ENCODE measurements at places on chromosomes 16 and 17. TPM values are rescaled to one million over a fixed set of nuclear protein-coding genes. Genes with fewer than 3 reads are reported as not detected.

GRCh38 chr16:19874851-19875546 is 9.6 kb downstream of the GPRC5B start:
- peak overlapping the region; percentile 6 for H3K27ac ChIP-seq
- DNase-seq, result no peak
- peaks cover 6% of the 10 kb centered on the region for H3K4me1 ChIP-seq
- no peak overlapping the region for H3K4me3 ChIP-seq
- no peaks in the 10 kb centered on the region for H3K36me3 ChIP-seq

GRCh38 chr16:50697881-50698767 is 4.7 kb downstream of the NOD2 start:
- H3K27ac ChIP-seq, result peak overlapping the region; percentile 62
- H3K4me3 ChIP-seq, result peak overlapping the region; percentile 47
- DNase-seq, result no peak
- no peaks in the 10 kb centered on the region for H3K36me3 ChIP-seq
- H3K4me1 ChIP-seq, result peaks cover 43% of the 10 kb centered on the region

GRCh38 chr16:976389-976931 is 5.1 kb upstream of the SOX8 start:
- no peak for DNase-seq
- no peak overlapping the region for H3K4me3 ChIP-seq
- no peaks in the 10 kb centered on the region for H3K36me3 ChIP-seq
- H3K27me3 ChIP-seq, result no peaks in the 10 kb centered on the region
- H3K27ac ChIP-seq, result peak overlapping the region; percentile 46
- peaks cover 8% of the 10 kb centered on the region for H3K4me1 ChIP-seq

DNA sequence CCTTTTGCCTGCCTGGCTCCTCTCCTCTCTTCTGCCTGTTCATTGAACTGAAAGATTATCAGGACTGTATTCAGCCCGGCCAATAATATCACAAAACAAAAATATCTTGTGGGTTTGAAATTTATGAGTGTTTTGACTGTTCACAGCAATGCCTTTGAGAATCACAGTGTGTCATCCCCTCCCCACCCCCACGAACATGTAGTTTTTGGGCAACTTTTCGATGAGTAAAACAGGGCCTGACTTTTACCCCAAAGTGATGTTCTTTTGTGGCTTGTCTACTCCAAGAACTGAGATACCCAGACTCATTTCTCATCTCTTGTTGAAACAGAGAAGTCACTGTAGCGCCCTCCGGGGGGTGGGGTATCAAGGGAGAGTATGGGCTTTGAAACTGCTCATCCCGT is 675.7 kb downstream of the WWOX start:
- peaks cover 4% of the 10 kb centered on the region for H3K4me1 ChIP-seq
- no peak for DNase-seq
- no peak overlapping the region for H3K27ac ChIP-seq
- no peaks in the 10 kb centered on the region for H3K27me3 ChIP-seq
- no peaks in the 10 kb centered on the region for H3K36me3 ChIP-seq
- no peak overlapping the region for H3K4me3 ChIP-seq

GRCh38 chr17:72812823-72813222 is 279.7 kb downstream of the SLC39A11 start:
- no peaks in the 10 kb centered on the region for H3K36me3 ChIP-seq
- H3K27ac ChIP-seq, result no peak overlapping the region
- H3K27me3 ChIP-seq, result no peaks in the 10 kb centered on the region
- DNase-seq, result no peak

DNA sequence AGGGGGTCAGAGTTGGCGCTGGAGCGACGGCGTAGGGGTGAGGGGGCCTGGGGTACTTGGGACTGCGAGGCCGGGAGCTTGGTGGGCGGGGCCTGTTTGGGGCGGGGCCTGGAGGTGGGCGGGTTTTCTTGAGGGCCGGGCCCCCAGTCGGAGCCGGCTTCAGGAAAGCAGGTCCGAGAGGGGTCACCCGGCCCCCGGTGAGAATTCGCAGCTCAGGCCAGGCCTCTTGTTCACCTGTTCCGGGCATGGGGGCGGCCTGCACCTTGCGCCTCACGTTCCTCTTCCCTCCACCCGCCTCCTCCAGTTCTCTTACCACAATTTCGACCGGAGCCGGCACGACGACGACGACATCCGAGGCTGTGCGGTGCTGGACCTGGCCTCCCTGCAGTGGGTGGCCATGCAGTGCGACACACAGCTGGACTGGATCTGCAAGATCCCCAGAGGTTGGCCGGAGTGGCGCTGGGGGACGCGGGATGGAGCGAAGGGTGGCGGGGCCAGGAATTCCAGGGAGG is 52.5 kb downstream of the MRC2 start:
- H3K27me3 ChIP-seq, result no peaks in the 10 kb centered on the region
- H3K4me3 ChIP-seq, result no peak overlapping the region
- H3K27ac ChIP-seq, result no peak overlapping the region
- no peak for DNase-seq

DNA sequence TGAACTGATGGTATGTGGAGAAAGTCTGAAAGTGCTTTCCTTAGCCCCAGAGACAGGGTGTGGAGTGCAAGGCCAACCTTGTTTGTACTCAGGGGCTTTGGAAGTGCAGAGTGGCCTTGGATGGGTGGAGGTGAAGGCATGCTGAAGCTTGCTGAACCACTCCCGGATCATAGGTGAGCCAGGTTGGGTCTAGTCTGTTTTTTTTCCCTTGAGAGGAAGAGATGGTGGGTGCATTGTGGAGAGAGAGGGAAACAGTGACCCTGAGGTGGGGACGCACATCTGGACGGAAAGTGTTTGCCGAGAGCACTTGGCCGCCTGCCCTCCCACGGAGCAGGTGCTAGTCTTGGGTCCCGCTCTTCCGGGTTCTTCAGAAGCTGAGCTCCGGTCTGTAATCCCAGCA is 12.5 kb downstream of the ABAT start:
- DNase-seq, result no peak
- H3K4me1 ChIP-seq, result no peaks in the 10 kb centered on the region
- H3K36me3 ChIP-seq, result peaks cover 4% of the 10 kb centered on the region

The CSH1 gene
- not detected for total RNA-seq

DNA sequence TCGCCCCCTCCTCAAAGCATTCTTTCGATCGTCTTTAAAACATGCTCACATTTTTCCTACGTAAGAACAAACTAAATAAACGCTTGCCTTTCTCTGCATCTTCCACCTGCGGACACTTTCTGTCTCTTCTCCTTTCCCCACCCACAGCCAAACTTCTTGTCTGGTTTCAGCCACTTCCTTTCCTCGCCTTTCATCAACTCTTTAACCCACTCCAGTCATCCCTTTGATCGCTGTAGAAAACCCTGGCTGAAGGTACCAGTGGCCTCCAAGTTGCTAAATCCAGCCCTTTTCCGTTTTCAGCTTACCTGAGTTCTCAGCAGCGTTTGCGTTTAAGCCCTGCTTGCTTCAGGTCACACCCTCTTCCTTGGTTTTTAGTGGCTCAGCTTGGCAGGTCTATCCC is 483 bp downstream of the RPA1 start:
- H3K27me3 ChIP-seq, result no peaks in the 10 kb centered on the region
- peak overlapping the region; percentile 93 for H3K27ac ChIP-seq
- peaks cover 32% of the 10 kb centered on the region for H3K4me1 ChIP-seq
- peak overlapping the region; percentile 94 for H3K4me3 ChIP-seq
- H3K36me3 ChIP-seq, result peaks cover 23% of the 10 kb centered on the region

DNA sequence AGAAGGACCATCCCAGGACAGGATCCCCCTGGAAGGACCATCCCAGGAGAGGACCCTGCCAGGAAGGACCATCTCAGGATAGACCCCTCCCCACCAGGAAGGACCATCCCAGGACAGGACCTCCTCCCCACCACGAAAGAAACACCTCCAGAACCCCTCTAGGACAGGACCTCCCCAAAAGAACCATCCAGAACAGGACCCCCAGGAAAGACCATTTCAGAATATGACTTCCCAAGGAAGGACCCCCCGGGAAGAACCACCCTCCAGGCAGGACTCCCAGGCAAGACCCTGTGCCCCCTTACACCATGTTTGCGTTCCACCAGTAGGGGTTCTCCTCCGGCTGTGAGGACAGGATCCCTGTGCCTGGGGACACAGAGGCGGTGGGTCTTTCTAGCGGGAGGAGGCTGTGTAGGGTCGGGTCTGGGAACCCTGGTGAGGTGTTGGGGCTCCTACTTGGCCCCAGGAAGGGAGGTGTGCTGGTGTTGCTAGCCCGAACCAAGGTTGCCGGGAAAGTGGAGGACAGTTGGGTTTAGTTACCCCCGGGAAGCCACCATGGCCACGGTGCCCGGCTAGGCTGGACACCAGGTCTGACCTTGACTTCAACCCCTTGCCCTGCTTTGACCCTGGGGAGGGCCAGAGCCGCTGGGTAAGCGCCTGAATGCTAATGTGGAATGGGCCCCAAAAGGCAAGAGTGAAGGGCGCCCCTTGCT is 2.2 kb downstream of the NOTUM start:
- H3K4me3 ChIP-seq, result peak overlapping the region; percentile 52
- H3K27ac ChIP-seq, result no peak overlapping the region
- peaks cover 27% of the 10 kb centered on the region for H3K4me1 ChIP-seq
- DNase-seq, result no peak

- no peak overlapping the region for H3K4me3 ChIP-seq
- H3K4me1 ChIP-seq, result peaks cover 14% of the 10 kb centered on the region
- no peak for DNase-seq
- peaks cover 80% of the 10 kb centered on the region for H3K36me3 ChIP-seq
These were observed 59.1 kb downstream of the NEUROD2 start for GRCh38 chr17:39548494-39549225.

The SLC4A1 gene
- 0.11 TPM for total RNA-seq

DNA sequence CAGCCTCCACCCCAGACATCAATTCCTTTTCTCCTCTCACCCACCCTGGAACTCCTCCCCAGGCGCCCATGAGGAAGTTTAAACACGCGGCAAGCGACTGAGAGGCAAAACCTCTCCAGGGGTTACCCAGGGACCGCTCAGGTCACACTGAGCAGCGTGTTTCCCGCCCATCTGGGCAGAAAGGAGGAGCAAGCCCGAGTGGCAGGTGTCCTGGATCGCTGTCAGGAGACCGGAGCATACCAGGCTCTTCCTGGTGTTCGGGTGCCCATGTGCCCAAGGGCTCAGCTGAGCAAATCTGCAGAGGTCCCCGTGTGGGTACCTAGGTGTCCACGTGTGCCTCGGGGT is 491 bp downstream of the SLC25A19 start:
- H3K4me3 ChIP-seq, result peak overlapping the region; percentile 88
- H3K27ac ChIP-seq, result peak overlapping the region; percentile 91
- H3K36me3 ChIP-seq, result peaks cover 19% of the 10 kb centered on the region
- H3K27me3 ChIP-seq, result no peaks in the 10 kb centered on the region

- DNase-seq, result no peak
- no peaks in the 10 kb centered on the region for H3K27me3 ChIP-seq
- peak overlapping the region; percentile 35 for H3K4me3 ChIP-seq
- no peaks in the 10 kb centered on the region for H3K36me3 ChIP-seq
- peak overlapping the region; percentile 76 for H3K27ac ChIP-seq
- peaks cover 65% of the 10 kb centered on the region for H3K4me1 ChIP-seq
These were observed 238.1 kb downstream of the MRTFB start for GRCh38 chr16:14309001-14309886.

GRCh38 chr16:69566981-69567680 is 1.4 kb downstream of the NFAT5 start:
- peaks cover 60% of the 10 kb centered on the region for H3K4me1 ChIP-seq
- peak overlapping the region; percentile 98 for H3K27ac ChIP-seq
- H3K27me3 ChIP-seq, result no peaks in the 10 kb centered on the region
- DNase-seq, result no peak
- peak overlapping the region; percentile 71 for H3K4me3 ChIP-seq

DNA sequence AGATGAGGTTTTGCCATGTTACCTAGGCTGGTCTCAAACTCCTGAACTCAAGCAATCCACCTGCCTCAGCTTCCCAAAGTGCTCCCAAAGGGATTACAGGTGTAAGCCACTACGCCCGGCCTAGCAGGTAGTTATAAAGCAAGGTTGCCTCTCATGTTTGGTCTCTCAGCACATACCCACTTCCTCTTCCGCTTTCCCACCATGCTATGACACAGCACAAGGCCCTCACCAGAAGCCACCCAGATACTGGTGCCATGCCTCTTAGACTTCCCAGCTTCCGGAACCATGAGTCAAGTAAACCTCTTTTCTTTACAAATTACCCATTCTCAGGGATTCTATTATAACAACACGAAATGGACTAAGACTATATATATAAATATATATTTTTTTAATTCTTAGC is 143.6 kb downstream of the COPRS start:
- H3K4me1 ChIP-seq, result no peaks in the 10 kb centered on the region
- H3K36me3 ChIP-seq, result no peaks in the 10 kb centered on the region
- no peak overlapping the region for H3K4me3 ChIP-seq
- no peak for DNase-seq

- peaks cover 4% of the 10 kb centered on the region for H3K27me3 ChIP-seq
- H3K4me1 ChIP-seq, result peaks cover 17% of the 10 kb centered on the region
These were observed 5.7 kb upstream of the C1QTNF8 start for GRCh38 chr16:1101573-1102332.

The ATP2A1 gene
- total RNA-seq, result not detected

DNA sequence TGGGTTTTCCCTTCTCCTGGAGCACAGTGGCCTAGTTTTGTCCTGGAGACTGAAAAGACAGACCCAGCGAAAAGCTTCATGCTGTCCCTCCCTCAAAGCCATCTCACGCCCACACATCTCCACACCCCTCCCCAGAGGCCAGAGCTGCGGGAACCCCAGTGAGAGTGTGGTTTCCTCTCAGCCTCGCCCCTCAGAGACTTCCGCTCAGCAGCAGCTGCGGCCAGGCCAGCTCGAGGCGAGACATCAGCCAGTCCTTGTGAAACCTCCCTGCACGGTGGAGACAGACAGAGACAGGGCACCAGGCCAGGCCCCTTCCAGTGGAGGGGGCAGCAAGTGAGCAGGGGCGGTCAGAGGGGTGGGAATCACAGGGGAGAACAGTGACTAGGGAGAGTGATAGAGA is 77.0 kb upstream of the TNRC6C start:
- peak; percentile 96 for DNase-seq
- H3K27ac ChIP-seq, result peak overlapping the region; percentile 56
- peaks cover 31% of the 10 kb centered on the region for H3K4me1 ChIP-seq
- H3K36me3 ChIP-seq, result no peaks in the 10 kb centered on the region

GRCh38 chr16:11977376-11978041 is 975 bp downstream of the SNX29 start:
- peak overlapping the region; percentile 73 for H3K4me3 ChIP-seq
- H3K27ac ChIP-seq, result peak overlapping the region; percentile 88
- H3K36me3 ChIP-seq, result no peaks in the 10 kb centered on the region
- H3K27me3 ChIP-seq, result no peaks in the 10 kb centered on the region
- H3K4me1 ChIP-seq, result peaks cover 29% of the 10 kb centered on the region
- DNase-seq, result no peak

DNA sequence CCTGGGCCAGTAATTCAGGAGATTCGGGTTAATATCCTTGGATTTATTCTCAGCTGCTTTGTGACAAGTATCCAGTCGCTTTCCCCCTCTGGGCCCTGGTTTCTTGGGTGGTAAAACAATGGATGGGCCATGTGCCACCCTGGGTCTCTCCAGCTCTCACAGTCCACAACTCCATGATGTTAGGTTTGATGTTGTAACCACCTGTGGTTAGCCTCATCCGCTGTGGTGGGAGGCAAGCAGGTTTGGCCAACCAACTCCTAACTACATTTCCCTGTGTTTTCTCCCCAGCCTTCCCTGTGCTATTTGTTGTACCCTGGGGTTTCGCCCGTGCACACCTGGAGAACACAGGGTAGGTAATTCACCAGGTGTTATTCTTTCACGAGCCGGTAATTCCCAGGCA is 35.1 kb downstream of the GLP2R start:
- peak; percentile 66 for DNase-seq
- no peaks in the 10 kb centered on the region for H3K27me3 ChIP-seq
- no peak overlapping the region for H3K27ac ChIP-seq
- no peaks in the 10 kb centered on the region for H3K4me1 ChIP-seq
- peaks cover 4% of the 10 kb centered on the region for H3K36me3 ChIP-seq
- no peak overlapping the region for H3K4me3 ChIP-seq

The TP53TG3C gene
- not detected for total RNA-seq
